ENCODE measurements at places on chromosomes 5 and 9.

DNA sequence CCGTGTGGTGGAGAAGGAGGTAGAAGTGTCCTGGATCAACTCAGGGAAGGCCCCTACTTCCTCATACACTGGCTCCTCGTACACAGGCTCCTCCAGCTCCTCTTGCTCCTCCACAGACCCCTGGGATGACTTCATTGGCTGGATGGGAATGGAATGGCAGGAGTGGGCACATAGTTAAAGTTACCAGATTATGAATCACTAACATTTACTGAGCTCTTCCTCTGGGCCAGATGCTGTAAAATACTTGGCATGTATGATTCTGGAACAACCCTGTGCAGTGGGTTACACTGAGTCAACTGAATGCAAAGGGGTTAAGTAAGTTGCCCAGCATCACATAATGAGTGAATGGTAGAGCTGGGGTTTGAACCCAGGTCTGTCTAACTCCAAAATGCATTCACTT lies 3.1 kb upstream of the FCHSD1 start:
- DNase-seq = no peak

DNA sequence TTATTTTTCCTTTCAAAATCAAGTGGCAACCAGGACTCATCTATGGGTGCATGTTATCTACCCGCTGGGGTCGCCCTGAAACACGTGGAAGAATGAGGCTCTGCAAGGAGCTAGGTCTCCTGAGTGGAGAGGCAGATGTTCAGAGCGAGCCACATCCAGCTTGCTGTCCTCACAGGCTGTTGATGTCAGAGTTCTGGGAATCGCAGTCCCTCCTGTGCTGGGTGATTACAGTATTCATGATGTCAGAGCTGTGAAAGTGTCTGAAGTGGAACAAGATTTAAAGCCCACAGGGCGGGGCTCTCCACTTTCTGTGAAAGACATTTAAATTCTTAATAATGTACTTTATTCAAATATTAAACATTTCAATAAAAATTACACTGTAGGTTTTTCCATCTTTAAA lies 24.4 kb upstream of the LMX1B start:
- no peak for DNase-seq

- no peak for DNase-seq
These were observed 927.1 kb downstream of the NR2F1-AS1 start for GRCh38 chr5:92653730-92654461.

- no peak for DNase-seq
These were observed 65.1 kb upstream of the NEURL1B start for GRCh38 chr5:172575816-172576545.

DNA sequence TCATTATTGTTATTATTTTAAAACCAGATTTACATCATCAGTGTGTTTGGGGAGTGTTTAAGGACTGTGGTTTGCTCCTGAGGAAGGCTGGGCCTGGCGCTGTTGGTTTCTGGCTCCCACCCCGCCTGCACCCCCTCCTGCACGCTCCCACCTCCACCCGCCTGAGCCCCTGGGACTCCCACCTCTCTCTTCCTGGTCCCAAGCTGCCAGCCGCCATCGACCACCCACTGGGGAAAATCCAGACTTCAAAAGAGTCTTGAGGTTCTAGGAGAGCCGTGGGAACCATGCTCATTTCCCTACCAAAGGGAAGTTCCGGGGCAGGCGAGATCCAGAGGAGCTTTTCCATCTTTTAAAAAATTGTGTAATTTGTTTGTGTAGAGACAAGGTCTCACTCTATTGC lies 35.0 kb upstream of the FUBP3 start:
- no peak for DNase-seq

DNA sequence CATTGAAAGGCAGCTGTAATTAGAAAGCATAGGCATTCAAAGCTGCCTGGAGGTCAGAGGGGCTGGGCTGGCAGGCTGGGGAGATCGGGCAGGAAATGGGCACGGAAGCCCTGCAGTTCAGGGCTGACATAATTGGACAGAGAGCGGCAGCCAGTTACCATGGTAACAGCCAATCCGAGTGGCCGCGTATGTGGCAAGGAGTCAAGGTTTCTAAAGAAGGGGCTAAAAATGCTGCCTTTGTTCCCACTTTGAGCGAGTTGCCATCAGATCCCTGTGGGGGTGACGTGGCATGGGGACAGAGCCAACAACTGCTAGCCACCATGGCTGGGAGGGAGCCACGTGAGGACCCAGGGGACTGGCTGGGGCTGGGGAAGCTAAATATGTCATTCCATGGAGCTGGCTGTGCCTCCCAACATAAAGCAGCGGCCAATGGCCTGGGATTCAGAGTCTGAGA lies 44.7 kb upstream of the NDFIP1 start:
- peak; percentile 51 for DNase-seq

GRCh38 chr9:84583866-84584265 lies 85.7 kb upstream of the NTRK2 start:
- no peak for DNase-seq

- DNase-seq = no peak
These were observed 42.7 kb upstream of the ZNF608 start for GRCh38 chr5:124789104-124789605.

GRCh38 chr5:33425314-33425713 lies 15.5 kb upstream of the TARS1 start:
- no peak for DNase-seq
